Stimulated activated CD8-positive, alpha-beta memory T cell treated with anti-CD3 and anti-CD28 coated beads, Interleukin-4, amount 100 ng/mL, for 1 hour (primary cell): ENCODE measurements at places on chromosomes 1 and 21.
A peak's percentile ranks its signal among the peaks of the same experiment; 100 is the strongest.

GRCh38 chr21:17536381-17536780, 23.5 kb downstream of the CXADR start:
- no peak for DNase-seq

DNA sequence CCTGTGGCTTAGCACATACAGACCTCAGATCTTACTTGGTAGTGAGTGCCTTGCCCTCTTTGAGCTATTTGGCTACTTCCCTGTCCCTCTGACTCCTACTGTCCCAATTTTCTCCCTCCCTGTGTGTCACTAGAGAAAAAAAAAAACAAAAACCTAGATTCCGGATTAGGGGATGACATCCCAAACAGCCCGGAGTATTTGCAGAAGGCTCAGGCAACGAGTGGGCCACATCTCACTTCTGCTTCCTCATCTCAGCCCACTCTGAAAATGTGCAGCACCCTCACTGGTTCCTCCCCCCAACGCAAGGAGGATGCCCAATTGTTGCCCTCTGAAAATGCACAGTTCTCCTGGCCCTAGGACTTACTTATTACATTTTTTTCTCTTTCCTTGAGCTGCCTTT, 4.9 kb downstream of the NHLH1 start:
- DNase-seq, result no peak

DNA sequence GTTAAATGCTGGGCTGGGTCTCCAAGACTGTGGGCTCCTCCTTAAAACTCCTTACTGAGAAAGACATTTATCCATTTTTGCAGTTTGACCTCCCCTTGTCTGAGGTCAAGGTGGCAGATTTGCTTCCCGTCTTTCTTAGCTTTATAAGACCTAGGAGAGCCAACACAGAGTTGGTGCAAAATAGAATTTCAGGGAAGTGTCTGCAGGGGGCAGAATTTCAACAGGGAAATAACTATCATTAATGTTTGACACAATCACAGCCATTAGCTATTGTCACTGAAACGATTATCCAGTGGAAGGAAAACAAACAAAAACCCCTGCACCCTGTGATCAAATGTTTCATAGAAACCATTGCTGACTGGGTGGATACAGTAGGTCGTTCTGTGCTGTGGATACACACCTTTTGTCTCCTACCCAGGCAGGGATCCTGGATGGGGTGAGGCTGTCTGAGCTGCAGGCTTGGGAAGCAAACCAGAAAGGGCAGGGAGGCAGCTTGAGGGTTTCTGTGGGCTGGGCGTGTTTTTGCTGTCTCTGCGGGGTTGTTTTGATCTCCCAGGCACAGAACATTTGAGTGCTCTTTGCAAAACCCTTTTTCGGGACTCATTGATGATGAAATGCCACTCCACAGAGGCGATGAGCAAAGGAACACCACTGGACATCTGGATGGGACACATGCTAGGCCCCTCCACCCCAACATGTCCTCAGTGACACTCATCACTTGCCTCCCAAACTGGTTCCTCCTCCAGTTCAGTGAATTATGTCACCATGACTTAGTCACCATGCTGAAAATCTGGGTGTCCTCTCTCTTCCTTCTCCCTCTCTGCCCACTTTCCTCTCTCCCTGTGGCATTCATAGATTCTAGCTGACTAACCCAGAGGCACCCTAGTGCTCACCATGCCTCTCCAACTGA, 94.2 kb upstream of the SERBP1 start:
- DNase-seq, result no peak

- DNase-seq, result no peak
These were observed 3.4 kb downstream of the SLC26A9 start for GRCh38 chr1:205939690-205940330.

GRCh38 chr1:156445789-156446263, 54.7 kb downstream of the MEF2D start:
- peak; percentile 63 for DNase-seq
